ENCODE measurements at places on chromosomes 6 and 20.

DNA sequence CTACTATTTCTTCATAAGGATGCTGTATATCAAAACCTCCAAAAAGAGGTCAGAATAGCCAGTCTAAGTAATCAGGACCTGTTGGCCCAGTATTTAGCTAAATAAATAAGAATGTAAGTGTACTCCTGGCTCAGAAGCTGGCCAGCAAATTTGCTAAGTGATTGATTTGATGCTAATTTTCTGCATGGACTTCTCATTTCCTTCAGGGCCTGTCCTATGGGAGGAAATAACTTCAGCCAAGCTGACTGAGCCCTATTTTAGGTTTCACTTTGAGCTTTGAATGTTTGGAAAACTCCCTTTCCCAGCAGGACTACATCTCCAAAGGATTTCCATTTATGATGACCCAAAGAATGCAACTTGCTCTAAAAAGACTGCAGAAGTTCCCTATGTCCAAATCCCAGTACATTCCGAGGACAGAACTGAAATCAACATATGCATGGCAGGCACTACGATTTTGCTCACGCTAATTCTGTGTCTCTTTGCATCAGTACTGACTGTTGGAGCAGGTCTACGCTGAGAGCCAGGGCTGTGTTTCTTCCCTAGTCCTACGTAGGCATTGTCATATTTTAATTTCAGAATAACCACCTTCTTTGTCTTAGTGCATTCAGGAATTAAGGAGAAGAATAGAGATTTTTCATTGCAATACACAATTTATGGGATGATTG, 441.4 kb upstream of the PLCB4 start:
- DNase-seq = no peak

- DNase-seq = no peak
Measured at GRCh38 chr20:44138867-44139266, 48.1 kb downstream of the JPH2 start.

DNA sequence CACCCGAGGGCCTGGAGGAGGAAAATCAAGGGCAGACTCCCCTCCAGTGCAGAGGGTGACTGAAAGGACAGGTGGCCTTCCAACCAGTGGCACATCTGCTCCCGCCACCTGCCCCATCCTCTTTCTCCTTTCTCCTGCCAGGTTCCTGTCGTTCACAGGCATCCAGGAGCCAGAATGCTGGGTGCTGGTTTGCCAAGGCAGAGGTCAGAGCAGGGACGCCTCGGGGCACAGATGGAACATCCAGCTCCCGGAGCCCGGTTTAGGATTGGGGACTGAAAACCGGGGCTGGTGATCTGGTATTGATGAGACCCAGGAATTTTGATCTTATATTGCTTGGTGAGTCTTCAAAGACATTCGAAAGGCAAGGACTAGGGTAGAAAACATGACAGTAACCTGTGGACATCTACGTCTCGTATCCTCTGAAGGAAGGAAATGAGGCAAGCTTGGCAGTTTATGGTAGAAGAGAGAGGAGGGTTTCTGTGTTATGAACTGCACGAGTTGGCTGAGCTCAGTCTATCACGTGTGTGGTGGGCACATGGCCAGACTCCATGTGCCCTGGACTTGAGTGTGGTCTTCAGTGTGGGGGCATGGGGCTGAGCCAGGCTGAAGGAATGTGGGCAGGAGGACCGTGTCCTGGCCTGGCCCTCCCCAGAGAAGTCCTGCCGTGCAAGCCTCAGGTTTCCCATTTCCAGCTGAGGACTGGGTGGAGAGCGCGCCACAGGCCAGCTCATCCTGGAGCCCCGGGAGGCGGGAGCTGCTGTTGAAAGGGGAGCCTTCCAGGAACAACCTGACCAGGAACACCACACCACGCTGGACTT, 74.2 kb downstream of the IRF4 start:
- DNase-seq = no peak

DNA sequence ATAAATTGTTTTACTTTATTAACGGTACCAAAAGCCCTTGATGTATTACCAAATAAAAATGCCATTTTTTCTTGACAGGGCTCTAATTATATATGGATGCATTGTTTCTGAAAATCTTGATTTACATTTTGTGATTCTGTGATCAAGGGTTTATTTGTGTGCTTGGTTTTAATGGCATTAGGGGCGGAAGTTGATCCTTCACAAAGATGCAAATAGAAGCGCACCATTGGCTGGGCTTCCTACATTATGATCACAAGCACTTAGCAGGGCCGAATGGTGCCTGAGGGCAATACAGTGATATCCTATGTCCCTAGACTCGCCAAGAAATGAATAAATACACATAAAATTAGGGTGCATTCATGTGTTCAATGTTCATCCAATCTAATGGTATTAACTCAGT, 172.9 kb upstream of the UST start:
- DNase-seq = no peak

- no peak for DNase-seq
Measured at GRCh38 chr6:105179244-105180065, at the start of gene POPDC3. POPDC3 (minus strand) TSS chr6:105180014; CDS start chr6:105161909, 18,105 bp downstream.

DNA sequence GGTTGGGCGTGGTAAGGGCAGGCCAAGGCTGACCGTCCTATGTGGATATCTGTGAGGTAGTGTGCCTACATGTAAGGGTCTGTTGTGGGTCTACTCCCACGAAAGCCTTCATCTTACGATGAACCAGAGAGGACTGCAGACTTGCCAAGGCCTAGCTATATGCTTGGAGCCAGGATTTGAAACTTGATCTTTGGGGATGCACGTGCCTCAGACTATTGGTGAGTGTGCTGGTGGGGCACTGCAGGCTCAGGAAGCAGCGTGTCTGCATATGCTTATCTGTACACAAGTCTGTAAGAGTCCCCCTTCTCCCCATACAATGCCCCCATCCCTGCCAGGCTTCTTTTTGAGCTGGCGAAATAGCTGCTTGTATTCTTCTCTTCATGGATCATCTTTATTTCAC, 17.9 kb downstream of the PLCG1 start:
- DNase-seq = no peak

GRCh38 chr6:100378576-100378975, 86.1 kb downstream of the SIM1 start:
- DNase-seq = no peak

DNA sequence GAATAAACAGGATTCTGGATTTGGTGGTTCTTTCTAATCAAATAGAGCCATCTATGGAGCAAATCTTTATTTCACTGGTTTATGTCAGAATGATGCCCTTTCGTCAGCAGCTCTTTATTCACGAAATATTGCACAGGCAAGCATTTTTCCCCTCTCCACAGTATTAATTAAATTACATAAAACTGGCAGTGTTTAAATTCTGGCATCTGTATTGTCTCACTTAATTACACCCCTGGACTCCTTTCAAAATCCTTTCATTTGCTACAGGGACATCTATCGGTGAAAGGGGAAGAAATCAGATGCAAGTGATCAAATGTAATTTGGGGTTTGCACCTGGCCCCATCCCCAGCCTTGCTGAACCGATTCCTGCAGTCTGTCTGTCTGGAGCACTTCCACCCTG, 801.9 kb downstream of the QKI start:
- DNase-seq = no peak

- no peak for DNase-seq
Measured at GRCh38 chr6:33766921-33767907, 20.5 kb upstream of the IP6K3 start.

GRCh38 chr6:121338956-121339355, 4.7 kb upstream of the TBC1D32 start:
- no peak for DNase-seq

DNA sequence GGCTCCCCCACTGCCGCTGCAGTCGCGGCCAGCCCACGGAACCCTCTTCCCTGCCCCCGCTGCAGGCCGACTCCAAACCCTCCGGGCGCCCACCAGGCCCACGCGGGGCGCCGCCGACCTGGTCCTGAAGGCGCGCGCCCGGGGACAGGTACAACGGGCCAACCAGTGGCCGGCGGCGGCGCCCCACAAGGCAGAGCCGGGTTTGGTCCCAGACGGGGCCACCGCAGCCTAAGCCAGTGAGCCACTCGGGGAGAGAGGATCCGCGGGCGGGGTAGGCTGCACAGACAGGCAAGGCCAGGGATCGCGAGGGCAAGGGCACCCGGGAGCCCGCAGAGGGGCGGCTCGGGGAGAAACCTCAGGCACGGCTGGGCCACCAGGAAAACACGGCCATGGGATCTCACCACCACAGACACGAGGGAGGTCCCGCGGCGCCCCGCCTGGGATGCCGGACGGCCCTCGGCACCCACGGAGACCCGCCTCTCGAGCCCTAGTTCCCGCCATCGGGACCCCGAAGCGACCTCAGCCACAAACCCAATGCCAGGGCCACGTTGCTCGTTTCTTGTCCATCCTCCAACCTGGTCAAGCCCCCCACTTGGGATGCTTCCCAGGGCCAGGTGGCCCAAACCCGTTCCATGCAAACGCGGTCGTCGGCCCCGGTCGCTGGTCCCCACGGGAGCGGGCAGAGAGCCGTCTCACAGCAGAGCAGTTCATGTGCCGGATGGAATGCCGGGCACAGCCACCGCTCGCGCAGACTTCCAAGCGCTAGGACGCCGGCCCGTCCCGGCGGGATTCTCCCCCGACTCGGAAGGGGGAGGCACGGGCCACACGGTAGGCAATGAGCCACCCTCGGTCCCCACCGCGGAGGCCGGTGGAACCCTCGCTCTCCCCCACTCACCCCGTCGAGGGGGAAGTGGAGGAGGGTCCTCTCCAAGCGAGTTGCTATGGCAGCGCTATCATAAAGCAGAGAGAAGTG, 1956.6 kb upstream of the DEFB115 start:
- no peak for DNase-seq

DNA sequence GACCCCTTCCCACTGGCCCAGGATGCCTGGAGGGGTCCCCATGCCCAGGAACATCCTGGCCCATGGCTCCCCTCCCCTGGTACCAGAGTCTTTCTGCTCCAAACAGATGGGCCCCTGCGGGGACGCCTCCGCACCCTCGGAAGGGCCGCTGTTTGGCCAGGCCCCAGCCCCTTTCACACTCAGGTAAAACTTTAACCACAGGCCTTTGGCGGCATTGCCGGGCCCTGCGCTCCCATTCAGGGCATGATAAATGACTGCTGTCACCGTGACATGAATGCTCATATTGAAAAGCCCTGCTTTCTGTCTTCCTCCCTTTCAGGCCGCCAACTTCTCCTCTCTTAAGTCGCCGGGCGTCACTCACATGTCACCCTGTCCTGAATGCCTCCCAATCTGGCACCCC, 141.5 kb upstream of the TOP1 start:
- DNase-seq = no peak

DNA sequence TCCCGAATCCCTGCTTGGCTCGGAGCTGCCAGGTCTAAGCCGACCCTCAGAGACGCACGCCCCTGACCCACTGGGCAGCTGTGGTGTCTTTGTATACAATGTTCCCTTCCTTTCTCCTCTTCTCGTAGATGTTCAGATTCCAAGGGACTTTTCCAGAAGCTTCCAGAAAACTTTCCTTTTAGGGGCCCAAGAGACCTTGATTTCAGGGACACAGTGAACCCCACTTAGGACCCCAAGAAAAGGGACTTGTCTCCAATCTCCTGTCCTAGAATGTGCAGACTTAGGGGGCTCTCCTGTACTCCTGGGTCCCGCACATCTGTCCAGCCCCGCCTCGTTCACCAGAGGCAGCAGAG, 103.5 kb downstream of the EDN3 start:
- no peak for DNase-seq

DNA sequence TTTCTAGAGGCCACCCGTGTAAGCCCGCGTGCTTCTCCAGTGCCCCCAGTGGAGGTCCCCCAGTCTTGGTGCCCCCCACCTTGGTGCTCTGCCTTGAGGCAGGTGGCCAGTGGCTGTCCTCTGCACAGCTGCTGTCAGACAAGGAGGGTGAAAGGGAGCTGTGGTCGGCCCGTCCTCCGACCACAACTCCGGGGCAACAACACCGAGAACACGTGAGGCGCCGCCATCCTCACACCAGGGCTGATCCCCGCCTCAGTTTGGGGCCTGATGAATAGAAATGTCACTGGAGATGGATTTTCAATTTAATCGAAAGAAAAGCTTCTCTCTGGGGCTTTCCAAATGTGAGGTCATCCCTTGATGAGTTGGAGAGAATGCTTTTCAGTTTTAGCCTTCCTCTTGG, 304.6 kb downstream of the CDH4 start:
- DNase-seq = no peak

- DNase-seq = no peak
Measured at GRCh38 chr20:36572701-36573102, 695 bp upstream of the TGIF2 start.

DNA sequence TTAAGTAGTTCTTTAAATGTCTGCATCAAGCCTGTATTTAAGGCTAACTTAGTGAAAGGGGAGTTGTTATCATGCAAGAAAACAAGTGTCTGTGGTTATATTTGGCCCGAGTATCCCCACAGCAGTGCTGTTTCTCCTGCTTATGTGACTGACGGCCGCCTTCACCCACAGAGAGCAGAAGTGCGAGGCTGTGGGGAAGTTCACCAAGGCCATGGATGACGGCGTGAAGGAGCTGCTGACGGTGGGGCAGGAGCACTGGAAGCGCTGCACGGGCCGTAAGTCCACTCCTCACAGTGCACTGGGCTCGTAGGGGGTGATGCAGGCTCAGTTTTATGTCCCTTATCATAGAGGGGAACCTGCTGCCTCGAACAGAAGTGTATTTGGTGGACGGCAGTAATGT, 53.2 kb upstream of the SYNJ2 start:
- no peak for DNase-seq

- no peak for DNase-seq
Measured at GRCh38 chr6:39841291-39841690, 49.1 kb downstream of the DAAM2 start.

DNA sequence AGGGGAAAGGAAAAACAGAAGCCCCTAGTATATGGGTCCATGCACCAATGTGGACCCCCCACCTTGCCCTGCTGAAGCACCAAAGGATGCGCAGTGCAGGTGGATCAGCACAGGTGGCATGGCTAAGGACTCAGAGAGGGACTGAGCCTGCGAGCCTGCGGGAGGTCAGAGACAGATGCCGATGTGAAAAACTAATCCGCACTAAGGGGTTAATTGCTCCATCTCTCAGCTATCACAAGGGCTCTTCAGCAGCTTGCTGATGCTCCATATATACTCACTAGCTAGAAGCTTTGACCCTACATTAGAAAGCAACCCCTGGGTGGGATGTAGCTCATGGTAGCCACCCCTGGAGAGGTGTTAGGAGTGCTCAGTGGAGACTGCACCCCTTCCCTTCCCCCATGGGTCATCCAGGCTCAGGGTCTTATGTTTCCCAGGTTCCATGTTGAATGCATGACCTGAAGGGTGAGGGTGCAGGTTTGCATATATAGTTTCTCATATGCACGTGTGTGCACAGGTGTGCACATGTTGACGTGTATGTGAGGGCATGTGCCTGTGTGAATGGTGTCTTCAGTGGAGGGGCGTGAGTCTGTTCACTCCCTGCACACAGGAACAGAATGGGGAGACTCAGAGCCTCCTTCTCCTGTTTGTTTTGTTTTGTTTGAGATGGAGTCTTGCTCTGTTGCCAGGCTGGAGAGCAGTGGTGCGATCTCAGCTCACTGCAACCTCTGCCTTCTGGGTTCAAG, 13.4 kb upstream of the IP6K3 start:
- no peak for DNase-seq

- DNase-seq = no peak
Measured at GRCh38 chr20:18431206-18431605, 35.6 kb downstream of the DZANK1 start.

DNA sequence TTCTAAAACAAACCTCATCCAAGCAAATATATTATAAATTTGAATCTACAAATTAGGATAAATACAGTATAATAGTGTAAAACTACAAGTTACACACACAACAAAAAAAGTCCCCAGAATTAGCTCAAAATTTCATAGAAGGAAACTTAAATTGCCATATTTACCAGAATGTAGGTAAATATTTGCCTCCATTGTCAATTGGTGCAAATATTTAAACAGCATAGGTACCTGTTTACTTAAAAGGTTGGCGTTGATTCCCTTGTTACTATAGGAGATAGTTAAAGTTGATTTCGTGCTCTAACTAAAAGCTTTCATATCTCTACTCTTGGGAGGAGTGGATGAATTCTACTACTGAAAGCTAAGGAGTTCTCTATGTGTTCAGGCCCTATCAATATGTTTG, 111.6 kb upstream of the TENT5A start:
- DNase-seq = no peak

Measured in amniotic stem cell (primary cell).